Stimulated activated CD4-positive, alpha-beta T cell treated with anti-CD3 and anti-CD28 coated beads, Interleukin-4, amount 100 ng/mL, for 4 hours (primary cell): ENCODE measurements at places on chromosomes 7 and 10.

- no peak for DNase-seq
Measured at GRCh38 chr7:24951441-24951980, 28.5 kb downstream of the OSBPL3 start.

DNA sequence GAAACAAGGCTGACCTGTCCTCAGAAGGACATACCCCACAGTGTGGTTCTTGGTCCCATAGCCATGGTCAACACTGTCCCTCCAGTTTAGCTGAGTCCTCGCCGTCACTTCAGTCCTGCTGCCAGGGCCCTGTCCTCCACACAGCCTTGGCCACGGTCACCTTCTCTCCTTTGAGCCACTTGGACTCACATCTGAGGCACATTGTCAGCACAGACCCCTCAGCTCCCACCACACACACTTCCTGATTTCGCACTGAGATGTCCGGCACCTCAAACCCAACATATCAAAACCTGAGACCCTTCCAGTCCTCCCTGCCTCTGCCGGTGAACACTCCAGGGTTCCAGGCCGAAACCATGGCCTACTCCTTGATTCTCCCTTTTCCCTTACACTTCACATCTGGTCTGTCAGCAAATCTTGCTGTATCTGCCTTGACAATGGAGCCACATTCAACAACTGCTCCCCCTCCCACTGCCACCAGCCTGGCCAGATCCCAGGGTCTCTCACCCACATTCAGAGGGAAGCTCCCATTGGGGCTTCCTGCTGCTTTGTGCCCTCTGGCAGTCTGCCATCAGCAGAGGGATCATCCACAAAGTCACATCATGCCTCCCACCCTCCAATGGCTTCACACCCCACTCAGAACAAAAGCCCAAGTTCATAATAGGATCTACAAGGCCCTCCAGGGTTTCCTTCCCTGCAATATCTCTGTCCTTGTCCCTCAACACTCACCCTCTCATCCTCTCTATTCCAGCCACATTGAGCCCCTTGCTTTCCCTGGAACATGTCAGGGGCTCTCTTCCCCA lies 219.6 kb upstream of the SHH start:
- no peak for DNase-seq

DNA sequence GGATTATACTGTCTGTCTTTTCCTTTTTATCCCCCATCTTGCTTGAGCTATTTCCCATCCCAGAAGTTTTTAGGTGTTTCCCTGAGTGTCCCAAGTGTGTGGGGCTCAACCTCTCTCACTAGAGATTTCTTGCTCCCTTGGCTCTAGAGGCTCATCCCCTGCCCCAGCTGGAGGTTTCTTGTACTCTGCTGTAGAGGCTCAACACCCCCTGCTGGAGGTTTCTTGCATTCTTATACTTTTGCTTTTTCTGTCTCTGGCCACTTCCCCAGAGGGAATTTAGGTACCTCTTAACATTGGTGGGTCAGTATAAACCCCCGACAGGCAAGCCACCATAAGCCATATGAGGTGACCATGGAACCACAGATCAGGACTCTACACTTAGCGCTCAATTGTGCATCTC lies 114.2 kb upstream of the FAM3C start:
- peak; percentile 3 for DNase-seq

GRCh38 chr7:151648429-151648828 lies 128.7 kb upstream of the RHEB start:
- DNase-seq, result no peak

- DNase-seq, result no peak
Measured at GRCh38 chr7:139737221-139738100, 40.3 kb downstream of the HIPK2 start.

- no peak for DNase-seq
Measured at GRCh38 chr10:76085817-76086167, 654.4 kb downstream of the LRMDA start.

- DNase-seq, result no peak
Measured at GRCh38 chr7:32364581-32364980, 125.6 kb downstream of the LSM5 start.

GRCh38 chr7:92260248-92260781 lies 14.5 kb downstream of the ANKIB1 start:
- DNase-seq, result no peak

- no peak for DNase-seq
Measured at GRCh38 chr7:123650595-123650994, 5.1 kb upstream of the LMOD2 start.

DNA sequence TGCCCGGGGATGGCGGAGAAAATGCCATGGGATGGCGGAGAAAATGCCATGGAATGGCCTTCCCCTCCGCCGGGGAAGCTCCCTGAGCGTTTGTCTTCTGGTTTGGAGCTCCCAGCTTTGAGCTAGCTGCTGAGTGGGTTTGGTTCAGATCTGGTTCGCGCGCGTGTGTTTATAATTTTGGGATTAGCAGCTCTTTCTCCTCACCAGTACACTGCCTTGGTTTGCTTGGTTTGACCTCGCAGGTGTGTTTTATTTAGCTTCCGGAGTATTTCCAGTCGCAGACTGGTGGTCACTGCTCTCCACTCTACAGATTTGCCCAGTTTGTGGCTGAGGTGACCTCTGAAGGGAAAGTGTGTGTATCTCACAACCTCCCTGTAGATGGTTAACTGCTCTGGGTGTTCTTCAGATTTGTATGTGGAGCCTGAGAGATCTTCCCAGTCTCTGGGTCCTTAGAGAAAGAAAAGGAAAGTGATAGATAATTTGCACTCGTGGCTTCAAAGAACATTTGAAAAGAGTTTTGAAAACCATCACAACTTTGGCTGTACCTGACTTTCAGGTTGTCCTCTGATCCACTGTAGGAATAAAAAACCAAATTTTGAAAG lies 597 bp downstream of the ZNF277 start:
- no peak for DNase-seq

GRCh38 chr7:82602066-82602465 lies 158.5 kb upstream of the CACNA2D1 start:
- DNase-seq, result no peak

- no peak for DNase-seq
Measured at GRCh38 chr7:99115379-99115778, 28.5 kb downstream of the SMURF1 start.

GRCh38 chr10:80986596-80986995 lies 448.9 kb downstream of the SH2D4B start:
- DNase-seq, result no peak

GRCh38 chr7:17230099-17230807 lies 68.2 kb upstream of the AHR start:
- no peak for DNase-seq

DNA sequence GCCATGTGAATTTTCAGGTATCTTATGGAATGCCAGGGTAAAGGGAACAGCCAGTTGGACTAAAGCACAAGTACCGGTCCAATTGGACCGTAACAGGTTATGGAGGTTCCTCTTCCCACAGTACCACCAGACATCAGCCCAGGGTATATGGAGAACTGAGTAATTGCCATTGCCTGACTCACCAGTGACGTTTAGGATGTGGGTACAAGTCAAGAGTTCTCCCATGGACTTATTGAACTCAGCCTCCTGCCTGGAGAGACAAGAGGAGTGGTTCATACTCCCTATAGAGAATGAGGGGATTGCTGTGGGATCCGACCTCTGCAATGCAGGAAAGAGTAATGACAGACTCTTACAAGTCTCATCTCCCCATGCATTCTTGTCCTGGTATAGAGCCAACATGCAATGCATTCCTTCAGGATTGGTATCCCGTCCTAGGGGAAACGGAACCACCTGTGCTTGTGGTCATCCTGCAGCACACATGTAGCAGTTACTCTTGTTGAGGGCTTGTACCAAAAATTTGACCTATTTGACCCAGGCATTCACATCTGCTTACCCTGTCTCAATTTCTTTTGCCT lies 30.7 kb upstream of the ELOVL3 start:
- no peak for DNase-seq

- DNase-seq, result no peak
Measured at GRCh38 chr10:14244147-14244546, 86.6 kb downstream of the FRMD4A start.

- DNase-seq, result no peak
Measured at GRCh38 chr7:46524350-46524749, 603.3 kb upstream of the IGFBP3 start.

- DNase-seq, result peak; percentile 72
Measured at GRCh38 chr10:101779544-101780186, 3.6 kb downstream of the NPM3 start.

DNA sequence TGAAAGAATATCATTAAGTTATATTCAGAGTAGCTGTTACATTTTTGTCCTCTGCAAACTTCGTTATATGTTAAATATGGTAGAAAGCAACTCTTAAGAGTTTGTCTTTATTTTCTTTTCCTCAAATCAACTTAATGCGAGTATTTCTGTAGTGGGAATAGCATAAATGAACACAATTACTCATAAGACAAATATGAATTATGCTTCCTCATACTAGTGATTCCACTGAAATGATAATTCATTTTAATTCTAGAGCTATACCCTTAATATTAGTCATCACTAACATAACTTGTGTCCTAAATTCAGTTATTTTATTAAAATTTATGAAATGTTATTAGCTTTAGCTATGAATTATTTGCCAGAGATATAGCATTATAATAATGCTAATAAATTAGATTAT lies 820.6 kb upstream of the KCND2 start:
- DNase-seq, result no peak

- no peak for DNase-seq
Measured at GRCh38 chr7:106358103-106358663, 73.4 kb upstream of the NAMPT start.

GRCh38 chr7:140656548-140657515 lies 15.9 kb upstream of the ADCK2 start:
- DNase-seq, result peak; percentile 13

GRCh38 chr10:71480662-71481061 lies 83.9 kb downstream of the CDH23 start:
- no peak for DNase-seq

GRCh38 chr7:114659409-114660125 lies 245.0 kb downstream of the FOXP2 start:
- DNase-seq, result no peak

- DNase-seq, result peak; percentile 42
Measured at GRCh38 chr10:62183442-62183841, 85.2 kb downstream of the RTKN2 start.

DNA sequence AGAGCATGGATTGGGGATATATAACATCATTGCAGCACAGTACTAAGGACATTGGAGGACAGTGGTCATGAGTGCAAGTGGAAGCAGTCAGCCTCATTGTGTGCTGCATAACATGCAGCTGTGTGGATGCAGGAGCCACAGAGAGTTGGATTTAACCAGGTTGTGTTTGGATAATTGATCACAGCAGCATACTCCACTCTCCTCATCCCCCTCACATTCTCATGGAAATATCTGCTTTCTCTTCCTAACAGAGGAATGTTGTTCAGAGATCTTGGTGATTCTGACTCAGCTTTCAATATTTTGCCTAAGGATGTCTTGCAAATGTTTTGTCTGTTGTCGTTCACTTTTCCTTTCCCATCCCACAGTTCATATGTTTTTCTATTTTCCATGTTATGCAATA lies 31.8 kb upstream of the LSM8 start:
- no peak for DNase-seq

DNA sequence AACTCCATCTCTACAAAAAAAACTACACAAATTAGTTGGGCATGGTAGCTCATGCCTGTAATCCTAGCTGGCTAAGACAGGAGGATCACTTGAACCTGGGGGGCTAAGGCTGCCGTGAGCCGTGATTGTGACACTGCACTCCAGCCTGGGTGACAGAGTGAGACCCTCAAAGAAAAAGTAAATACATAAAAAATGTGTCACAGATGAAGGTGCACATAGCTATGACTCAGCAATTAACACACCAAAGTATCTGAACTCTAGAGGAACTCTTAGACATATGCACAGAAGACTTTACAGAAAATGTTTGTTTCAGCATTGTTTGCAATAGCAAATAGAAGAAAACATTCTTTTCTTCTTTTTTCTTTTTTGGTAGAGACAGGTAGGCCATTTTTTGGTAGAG lies 8.3 kb downstream of the C10orf62 start:
- DNase-seq, result no peak

DNA sequence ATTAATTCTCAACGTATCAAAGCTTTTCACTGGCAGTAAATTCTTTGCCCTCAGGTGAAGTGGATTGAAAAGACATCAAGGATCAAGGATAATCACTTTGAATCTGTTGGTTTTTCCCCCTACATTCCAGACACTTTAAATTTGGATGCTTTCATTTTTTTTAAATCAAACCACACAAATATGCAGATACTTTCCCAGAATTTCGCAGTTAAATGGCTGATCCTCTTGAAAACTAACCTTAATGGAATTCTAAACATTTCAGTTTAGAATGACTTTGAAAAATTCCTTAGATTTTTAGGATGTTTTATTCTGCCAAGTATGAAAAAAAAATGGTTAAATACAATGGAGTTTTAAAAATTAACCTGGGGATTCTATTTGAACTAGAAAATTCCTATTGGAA lies 325.9 kb downstream of the GFRA1 start:
- DNase-seq, result no peak

- no peak for DNase-seq
Measured at GRCh38 chr10:13684252-13684791, 97.6 kb downstream of the PRPF18 start.

DNA sequence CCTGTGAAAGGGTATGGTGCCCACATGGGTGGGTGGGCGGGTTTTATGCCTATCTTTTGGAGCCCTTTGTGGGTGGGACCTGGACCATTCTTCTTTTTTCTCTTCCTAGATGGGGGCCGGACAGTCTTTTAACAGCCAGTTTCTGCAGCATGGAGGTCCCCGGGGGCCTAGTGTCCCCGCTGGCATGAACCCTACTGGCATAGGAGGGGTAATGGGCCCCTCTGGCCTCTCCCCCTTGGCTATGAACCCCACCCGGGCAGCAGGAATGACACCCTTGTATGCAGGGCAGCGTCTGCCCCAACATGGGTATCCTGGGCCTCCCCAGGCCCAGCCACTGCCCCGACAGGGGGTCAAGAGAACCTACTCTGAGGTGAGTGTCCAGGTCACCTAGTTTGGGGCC lies 9.1 kb downstream of the ZMIZ2 start:
- DNase-seq, result no peak

- no peak for DNase-seq
Measured at GRCh38 chr7:132402096-132402495, 174.2 kb downstream of the PLXNA4 start.

DNA sequence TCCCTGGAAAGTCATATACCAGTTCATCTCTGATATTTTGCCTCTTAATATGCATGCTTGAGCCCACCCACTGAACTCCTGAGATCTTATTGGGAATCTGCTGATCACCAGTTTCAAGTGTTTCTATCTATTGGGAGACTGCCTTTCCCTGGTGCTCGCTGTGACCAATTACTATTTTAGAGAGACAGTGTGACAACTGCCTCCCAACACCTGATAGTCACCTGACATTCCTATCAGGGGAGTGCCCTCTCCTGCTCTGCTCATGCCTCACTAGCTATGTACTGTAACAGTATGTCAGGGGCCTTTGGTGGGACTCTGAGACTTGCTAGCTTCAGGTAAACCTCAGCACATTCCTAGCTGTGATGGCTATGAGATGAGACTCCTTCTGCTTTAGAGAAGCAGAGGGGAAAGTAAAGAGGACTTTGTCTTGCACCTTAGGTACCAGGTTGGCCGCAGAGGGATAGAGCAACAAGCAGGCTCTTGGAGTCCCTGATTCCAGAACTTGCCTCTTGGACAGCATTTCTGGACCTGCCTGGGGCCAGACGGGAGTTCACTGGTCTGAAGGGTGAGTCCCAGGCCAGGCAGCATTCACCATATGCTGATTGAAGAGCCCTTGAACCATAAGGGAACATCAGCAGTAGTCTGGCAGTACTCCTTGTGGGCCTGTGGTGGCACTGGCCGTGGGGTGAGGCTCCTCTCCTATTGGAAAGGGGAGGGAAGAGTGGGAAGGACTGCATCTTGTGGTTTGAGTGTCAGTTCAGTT lies 34.4 kb upstream of the ARHGAP12 start:
- DNase-seq, result no peak
